A549 treated with ZK216348 at 1 μM for 4 hours (cell line): ENCODE measurements at places on chromosomes 3 and 15. TPM values are rescaled to one million over a fixed set of nuclear protein-coding genes. Genes with fewer than 3 reads are reported as not detected.

Gene CLDN16
- total RNA-seq, result 0.07 to 0.34 TPM in 2 of 5 replicates, not detected in the others

Gene HSPBAP1
- 4.6 to 6.8 TPM (median 5.2 TPM) in 5 replicates for total RNA-seq

Gene AQR
- 30.9 to 36.2 TPM (median 33.5 TPM) in 5 replicates for total RNA-seq

Gene ZNF80
- total RNA-seq, result not detected in 5 replicates

Gene KBTBD13
- total RNA-seq, result not detected in 5 replicates

Gene DIS3L
- 30.3 to 36.4 TPM (median 34.4 TPM) in 5 replicates for total RNA-seq
